ENCODE measurements at places on chromosomes 12 and 14. TPM values are rescaled to one million over a fixed set of nuclear protein-coding genes. Genes with fewer than 3 reads are reported as not detected.
A peak's percentile ranks its signal among the peaks of the same experiment; 100 is the strongest.

DNA sequence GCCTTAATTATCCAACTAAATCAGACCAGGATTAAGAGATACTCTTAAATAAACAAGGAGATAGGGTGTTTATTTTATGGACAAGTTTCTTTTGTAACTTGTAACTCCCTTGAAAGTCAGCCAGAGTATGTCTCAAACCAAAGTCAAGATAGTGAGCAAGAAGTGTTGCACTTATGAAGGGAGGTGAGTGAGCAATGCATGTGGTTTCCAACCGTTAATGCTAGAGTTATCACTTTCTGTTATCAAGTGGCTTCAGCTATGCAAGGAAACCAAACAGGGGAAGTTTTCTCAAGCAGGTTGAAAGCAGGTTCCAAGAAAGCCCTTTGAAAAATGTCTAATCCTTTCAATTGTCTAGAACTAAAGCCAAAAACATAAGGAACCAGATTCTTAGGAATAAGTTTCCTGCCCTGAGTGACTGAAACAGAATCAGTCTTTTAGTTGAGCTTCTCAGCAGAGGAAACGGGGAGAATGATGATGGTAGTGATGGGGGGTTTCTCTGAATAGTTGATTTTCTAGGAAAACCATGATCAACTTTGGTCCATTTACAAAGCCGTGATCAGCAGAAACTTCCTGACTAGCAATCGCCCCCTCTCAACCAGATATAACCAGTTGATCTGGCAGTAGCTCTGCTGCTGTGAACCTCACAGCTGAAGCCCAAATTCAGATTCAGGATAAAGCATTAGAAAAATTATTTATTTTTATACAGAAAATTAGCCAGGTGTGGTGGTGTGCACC, 128.4 kb downstream of the DAD1 start:
- no peak for DNase-seq

GRCh38 chr12:114477989-114478395, 72.0 kb upstream of the TBX5 start:
- DNase-seq: no peak

Gene TAS2R30
- total RNA-seq: 1.2 TPM

- DNase-seq: no peak
Observed at GRCh38 chr12:109459247-109459646, 17.9 kb downstream of the KCTD10 start.

DNA sequence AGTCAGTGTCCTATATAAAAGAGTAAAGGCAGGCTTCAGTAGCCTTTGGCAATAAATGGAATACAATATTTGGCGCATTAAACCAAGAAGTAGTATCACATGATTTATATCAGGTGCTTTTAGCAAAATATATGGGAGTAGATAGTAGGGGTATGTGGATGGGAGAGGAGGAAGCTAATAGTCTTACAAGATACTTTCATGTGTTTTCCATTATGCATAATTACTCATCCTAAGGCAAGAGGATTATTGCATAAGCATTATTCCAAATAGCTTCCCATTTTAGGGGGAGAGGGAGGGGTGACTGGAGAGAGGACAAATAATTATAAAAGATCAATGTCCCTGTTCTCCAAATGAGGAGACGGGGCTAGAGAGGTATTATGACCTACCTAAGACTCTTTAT, 104.3 kb downstream of the DUSP6 start:
- DNase-seq: no peak

Gene SOS2
- total RNA-seq: 28.1 TPM

- DNase-seq: no peak
Observed at GRCh38 chr14:37708481-37708880, 113.1 kb downstream of the TTC6 start.

- no peak for DNase-seq
Observed at GRCh38 chr14:60196291-60196690, 31.1 kb upstream of the DHRS7 start.

Gene KRT71
- total RNA-seq: not detected

Gene TSPAN19
- not detected for total RNA-seq

DNA sequence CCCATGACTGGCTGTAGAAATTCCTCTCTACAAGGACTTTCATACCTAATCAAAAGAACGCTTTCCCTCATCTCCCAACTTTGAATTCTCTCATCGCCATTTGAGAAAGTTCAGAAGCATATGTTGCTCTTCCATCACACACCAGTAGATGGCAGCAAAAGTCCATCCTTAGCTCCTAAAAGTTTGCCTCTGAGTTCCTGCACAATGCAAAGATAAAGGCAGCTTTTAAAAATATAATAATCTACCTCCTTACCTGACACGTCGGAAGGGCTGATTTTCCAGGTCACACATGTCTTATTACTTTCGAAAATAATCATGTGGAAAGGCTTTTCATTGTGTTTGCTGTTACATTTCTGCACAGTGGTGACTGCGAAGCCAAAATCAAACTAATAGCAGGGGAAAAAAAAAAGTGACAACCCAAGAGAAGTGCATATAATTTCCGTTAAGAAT, 456.7 kb upstream of the SEL1L start:
- DNase-seq: no peak

DNA sequence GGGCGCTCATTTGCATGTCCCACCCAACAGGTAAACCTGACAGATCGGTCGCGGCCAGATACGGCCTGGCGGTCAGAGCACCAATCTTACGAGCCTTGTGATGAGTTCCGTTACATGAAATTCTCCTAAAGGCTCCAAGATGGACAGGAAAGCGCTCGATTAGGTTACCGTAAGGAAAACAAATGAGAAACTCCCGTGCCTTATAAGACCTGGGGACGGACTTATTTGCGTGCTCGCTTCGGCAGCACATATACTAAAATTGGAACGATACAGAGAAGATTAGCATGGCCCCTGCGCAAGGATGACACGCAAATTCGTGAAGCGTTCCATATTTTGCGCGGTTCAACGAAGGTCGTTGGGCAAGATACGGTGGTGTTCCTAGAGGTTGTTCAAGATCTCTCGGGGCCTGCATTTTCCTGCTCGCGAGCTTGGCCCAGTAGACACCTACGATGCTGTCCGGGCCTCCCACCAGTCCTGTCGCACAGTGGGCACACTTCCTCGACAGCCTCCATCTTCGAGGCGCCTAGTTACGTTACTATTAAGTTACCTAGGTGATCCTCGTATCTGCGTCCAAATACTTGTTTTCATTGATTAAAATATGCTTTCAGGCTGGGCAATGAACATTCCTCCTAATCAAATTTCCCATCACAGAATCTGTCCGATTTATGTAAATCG, at the start of gene RNU6-7:
Gene RNU6-7 (plus strand): TSS at position 230 of the 675 bp plus-strand sequence.
- DNase-seq: no peak

Gene VDR
- total RNA-seq: 4.6 TPM

- no peak for DNase-seq
Observed at GRCh38 chr12:32549675-32550079, 129.4 kb upstream of the DNM1L start.

Gene LRTM2
- total RNA-seq: not detected

DNA sequence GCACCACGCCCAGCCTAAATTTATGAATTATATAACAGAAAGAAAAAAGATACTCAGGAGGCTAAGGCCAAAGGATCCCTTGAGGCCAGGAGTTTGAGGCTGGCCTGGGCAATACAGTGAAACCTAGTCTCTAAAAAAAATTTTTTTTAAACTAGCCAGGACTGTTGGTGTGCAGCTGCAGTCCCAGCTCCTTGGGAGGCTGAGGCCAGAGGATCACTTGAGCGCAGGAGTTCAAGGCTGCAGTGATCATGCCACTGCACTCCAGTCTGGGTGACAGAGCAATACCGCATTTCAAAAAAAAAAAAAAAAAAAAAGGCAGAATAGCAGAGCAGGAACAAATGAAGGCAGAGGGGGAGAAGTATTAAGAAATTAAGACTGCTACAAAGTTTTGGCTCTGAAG, 2.6 kb upstream of the PSMA6 start:
- no peak for DNase-seq

DNA sequence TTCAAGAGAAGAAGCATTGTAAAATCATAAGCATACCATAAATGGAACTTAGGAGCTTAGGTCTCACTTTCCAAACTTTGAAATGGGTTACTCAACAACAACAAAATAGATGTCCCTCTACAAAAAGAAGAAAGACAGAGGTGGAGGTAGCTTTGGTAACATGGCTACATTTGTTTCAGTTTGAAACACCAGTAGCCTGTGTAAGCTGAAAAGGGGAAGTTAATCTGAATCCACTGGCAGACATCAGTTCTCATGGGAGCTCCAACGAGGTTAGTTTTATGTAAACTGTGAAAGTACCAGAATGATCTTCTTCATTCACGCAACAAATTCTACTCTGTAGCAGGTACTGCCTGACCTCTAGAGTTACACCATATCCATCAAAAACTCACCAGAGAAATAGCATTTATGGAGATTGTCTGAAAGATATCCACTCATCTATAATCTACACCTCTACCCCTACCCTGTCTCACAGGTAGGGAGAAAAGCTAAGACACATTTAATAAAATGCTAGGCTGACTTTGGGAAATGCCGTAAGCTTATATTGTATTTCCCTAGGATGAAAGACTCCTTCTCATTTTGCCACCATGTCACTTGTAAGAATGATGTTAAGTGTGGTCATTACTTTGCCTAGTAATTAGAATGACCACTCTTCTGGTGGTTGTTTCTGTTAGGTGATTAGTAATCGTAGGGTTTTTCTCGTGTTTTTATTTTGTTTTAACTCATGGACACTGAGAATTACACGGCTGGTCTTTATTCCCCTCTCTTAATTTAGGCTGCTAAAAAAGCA, 224.1 kb downstream of the ASCL1 start:
- DNase-seq: no peak

- DNase-seq: no peak
Observed at GRCh38 chr12:66693901-66694513, 15.1 kb upstream of the GRIP1 start.

DNA sequence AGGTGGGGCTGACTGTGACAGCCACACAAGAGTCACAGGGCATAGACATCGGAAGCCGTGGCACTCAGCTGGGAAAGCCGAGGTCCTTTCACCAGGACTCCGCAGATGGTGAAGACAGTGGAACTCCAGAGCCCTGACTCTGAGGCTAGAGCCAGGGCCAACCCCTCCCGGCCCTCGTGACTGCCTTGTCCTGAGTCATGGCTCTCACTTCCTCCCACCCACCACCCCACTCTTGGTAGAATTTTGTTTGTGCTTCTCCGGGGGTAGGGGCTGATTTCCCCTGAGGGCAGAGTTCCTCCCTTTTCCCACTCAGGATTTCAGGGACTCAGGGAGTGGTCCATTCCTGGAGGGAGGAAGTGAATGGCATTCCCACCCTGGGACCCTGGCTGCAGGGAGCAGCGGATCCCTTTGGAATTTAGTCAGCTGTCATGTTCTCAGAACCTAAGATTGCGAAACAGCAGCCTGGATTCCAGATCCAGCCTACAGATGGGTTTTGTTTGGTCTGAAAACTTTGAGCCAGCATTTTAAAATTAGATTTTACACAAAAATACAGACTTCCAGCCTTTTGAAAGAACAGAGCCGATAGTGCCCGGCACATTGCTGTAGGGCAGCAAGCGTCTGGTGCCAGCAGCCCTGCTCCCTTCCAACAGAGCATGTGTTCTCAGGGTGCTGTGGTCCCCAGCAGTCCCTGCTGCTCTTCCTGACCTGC, 50.7 kb downstream of the TPCN1 start:
- peak; percentile 79 for DNase-seq

Gene OR4K2
- total RNA-seq: not detected

DNA sequence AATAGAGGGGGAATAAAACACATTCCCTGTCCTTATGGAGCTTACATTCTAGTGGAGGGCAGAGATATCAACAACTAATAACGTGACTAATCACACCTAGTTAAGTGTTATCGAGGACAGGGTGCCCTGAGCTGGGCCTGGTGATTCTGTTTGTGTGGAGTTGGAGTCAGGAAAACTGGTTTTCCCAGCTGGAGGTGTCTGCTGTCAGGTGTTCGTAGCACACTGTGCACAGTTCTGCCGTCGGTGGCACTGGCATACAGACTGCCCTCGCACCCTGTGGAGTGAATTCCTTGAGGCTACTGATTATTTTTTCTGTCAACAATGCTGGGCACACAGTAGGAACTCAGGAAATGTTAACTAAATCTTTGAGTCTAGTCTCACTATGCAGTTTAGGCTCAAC, 900 bp upstream of the MTERF2 start:
- DNase-seq: no peak

DNA sequence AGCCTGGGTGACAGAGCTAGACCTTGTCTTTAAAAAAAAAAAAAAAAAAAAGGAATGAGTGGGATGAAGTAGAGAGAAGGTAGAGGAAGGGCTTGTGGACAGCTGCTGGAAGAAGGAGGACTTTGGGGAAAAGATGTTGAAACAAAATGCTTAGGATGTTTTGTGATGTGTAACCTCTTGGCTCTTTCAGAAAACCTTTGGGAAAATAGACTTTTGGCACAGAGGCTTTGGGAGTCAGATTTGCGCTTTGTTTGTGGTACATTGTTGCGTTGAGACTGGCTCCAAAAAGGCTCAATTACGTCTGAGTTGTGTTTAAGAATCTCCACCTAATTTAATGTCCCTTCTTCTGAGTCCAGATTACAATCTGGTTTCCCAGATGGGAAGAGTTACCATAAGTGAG, 32.9 kb upstream of the SPTLC2 start:
- no peak for DNase-seq

DNA sequence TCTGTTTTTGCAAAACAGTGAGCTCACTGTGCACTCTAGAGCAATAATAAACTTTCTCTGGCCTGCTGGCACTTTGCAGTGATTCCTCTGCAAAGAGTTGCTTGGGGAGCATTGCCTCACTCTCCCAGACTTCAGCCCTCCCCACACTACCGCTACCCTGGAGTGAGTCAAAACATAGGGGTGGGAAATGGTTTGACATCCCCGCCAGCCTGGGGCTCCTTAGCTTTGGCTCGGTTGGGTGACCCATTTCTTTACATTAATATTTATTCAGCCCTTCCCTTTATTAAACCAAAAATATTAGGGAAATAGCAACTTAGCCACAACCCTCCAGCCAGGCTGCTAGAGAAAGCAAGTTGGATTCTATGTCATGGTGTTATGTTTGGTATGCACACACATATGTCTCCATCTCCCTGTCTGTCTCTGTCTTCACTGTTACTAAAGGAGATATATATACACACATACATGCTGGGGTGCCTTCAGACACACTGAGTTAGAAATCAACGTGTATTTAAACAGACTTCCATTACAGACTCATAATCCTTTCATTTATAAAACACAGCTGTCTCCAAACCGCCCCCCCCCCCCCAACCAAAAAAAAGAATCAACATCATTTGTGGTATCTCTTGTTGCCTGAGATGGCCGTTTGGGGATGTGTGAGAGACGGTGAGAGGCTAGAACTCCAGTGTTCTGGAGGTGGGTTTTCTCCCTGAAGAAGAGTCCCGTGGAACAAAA, 3.4 kb upstream of the IRF2BPL start:
- no peak for DNase-seq

Gene CCDC38
- not detected for total RNA-seq

Gene LRP1-AS
- not detected for total RNA-seq

DNA sequence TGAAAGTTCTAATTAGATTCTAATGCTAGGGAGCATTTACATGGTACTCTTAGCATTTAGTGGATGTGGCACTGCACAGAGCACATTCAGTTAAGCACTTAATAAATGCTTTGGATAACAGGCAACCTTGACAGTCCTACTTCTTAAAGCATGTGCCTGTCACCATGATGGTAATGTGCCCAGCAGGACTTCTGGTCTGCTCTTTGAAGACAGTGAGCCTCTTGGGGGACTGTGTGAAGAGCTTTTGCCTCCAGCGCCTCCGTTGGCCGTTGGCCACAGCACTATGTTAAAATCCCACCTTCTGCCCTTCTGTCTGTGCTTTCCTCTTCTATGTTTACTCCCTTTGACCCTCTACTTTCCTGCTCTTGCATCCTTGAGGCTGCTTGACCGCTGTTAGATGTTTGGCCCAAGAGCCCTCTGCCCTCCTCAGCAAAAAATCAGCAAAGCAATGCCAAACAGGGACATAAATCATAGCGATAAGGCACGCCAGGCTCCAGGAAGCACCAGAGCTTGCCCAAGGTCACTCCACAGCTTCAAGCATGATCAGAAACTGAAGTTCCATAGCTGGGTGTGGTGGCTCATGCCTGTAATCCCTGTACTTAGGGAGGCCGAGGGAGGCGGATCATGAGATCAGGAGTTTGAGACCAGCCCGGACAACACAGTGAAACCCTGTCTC, 8.3 kb downstream of the CDKL1 start:
- no peak for DNase-seq
